ENCODE measurements at places on chromosomes 7 and 10.

GRCh38 chr7:45589061-45589460 lies 14.9 kb downstream of the ADCY1 start:
- DNase-seq: no peak

GRCh38 chr10:48184224-48184623 lies 90.3 kb downstream of the FRMPD2 start:
- DNase-seq: no peak

DNA sequence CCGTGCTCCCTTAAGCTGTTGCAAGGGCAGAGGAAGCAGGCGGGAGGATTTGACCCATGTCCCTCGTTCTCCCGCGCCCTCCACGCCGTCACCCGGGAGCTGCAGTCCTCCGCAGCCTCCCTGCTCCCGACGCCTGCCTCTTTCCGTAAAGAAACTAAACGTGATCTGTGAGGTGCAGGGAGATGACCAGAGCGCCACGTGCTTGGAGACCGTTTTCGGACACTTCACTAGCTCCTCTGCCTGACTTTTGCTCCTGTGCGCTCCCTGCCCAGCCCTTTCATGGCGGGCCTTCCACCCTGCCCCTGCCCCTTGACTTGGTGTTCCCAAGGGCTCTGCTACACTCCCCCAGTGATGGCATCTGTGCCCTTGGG lies 171.2 kb downstream of the LSM5 start:
- DNase-seq: no peak

GRCh38 chr10:73529089-73529832 lies 33.4 kb upstream of the PPP3CB start:
- peak; percentile 73 for DNase-seq

DNA sequence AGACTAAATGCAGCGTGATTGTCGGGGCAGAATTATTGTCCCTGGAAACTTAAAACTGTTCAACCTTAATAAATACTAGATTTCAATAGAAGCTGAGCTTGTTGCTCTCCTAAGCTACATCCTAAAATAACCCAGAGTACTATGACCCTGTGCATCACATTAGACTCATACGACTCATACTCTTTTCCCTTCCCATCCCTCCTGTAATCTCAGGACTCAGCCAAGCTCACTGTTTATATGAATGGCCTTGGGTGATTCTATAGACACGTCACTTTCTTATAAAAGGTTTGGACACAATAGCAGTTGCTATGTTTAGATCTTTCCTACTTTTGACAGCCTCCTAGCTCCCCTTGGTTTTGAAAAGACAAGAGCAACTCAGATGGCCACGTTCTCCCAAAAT lies 17.2 kb downstream of the TCF7L2 start:
- DNase-seq: peak; percentile 78
